ENCODE measurements at places on chromosomes 1 and 21. TPM values are rescaled to one million over a fixed set of nuclear protein-coding genes. Genes with fewer than 3 reads are reported as not detected.
A peak's percentile ranks its signal among the peaks of the same experiment; 100 is the strongest.

The ARL8A gene
- total RNA-seq = 56.5 TPM

The OLFML3 gene
- total RNA-seq = 0.64 TPM

The KIF1B gene
- total RNA-seq = 13.4 TPM

DNA sequence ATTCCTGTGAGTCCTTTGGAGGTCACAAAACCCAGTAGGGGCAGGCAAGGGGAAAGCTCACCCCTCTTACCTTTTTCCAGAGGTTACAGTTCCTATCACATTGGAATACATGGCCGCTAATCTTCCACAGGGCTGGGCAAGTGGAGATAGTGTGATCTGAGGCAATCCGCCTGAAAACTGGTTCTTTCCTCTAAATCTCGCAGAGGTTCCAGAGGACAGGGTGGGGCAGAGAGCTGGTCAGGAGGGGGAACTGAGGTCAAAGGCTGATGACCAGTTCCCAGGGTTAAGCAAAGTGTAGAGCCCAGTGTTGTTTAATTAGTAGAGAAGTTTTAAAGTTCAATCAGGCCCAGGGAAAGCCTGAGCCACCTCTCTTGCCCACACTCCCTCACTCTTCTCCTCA, at the start of gene SERPINC1:
TSS of gene SERPINC1 (minus strand) at position 179 of the 400 bp plus-strand sequence. CDS start at position 111, 68 bp downstream.
- DNase-seq = no peak

- DNase-seq = no peak
Measured at GRCh38 chr21:28216976-28217523, 775.6 kb downstream of the LTN1 start.

DNA sequence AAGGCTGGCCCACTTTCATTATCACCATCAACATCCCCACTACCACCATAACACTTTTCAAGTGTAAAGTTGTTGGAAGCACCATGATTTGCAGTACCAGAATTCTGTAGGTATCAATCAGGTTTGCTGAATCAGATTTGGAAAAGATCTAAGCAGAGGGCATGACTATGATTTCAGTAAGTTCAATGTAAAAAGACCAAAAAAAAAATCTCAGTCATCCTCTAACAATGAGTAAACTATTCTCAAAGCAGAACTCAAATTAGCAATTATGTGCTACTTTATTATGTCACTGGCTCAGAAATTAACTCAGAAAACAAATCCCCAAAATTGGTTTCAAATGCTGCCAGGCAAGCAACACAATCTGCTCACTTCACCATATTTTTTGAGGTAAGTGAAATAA, 187.8 kb upstream of the HP1BP3 start:
- no peak for DNase-seq

GRCh38 chr1:13543451-13544220, 29.8 kb upstream of the LRRC38 start:
- no peak for DNase-seq

DNA sequence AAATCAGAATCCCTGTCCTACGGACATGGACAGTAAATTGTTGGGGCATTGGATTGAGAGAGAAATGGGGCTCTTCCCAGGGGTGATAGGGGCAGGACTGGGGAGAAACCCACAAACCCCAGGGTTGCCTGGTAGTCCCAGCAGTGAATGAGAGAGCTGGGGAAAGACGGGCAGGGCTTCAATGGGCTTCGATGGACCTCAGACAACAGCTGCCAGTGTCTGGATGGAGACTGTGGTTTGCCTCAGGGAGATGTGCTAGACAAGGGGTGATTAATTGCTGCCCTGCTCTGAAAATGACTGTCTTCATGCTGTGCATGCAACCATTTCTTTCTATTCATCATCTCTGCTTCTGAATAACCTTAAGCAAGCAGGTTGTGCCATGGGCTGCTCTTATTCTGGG, 7.4 kb downstream of the GPR25 start:
- no peak for DNase-seq

DNA sequence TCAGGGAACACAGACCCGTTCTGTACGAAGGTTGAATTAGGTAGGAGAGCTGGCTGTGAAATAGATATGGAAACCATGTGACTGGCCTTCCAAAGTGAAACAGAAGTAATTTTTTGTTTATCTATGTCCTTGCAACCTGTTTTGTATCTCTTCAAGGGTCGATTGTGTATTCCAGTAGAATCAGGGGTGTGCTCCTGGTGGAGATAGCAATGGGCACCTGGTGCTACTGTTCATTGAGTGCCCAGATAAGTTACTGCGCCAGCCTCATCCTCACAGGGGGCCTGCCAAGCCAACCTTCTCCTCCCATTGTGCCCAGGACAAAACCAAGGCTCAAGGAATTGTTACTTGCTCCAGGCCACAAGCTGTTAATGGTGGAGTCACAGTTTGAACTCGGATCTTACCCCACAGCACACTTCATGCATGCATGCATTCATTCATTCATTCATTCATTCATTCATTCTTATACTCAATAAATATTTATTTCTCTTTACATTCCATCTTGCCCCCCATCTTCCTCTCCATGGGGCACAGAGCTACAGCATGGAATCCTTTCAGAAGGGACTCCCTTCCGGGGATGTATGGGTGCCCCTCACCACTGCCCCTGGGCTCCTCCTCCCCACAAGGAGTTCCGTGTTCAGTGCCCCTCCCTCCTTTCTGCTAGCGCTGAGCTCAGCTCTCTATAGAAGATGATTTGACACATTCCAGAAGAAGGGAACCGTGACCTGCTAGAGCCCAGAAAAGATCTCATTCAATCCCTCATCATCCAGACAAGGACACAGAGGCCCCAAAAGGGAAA, 24.0 kb downstream of the ADORA1 start:
- no peak for DNase-seq

DNA sequence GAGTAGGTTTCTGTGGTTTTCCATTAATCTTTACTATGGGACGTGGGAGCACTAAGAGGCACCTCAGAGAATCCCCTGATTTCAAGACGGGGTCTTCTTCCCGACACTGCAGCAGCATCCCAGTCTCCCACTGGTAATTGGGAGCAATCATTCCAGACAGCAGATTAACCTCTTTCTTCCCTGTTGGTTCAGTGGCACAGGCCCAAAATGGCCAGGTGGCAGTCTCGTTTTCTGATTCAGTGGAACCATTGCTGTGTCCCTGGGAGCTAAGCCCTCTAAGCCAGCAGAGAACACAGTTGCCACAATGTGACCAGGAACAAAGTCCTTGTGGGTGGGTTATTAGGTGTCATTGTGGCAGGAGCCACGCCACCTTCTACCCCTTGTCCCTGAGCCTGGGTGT, 342.1 kb downstream of the MATN1 start:
- peak; percentile 10 for DNase-seq

DNA sequence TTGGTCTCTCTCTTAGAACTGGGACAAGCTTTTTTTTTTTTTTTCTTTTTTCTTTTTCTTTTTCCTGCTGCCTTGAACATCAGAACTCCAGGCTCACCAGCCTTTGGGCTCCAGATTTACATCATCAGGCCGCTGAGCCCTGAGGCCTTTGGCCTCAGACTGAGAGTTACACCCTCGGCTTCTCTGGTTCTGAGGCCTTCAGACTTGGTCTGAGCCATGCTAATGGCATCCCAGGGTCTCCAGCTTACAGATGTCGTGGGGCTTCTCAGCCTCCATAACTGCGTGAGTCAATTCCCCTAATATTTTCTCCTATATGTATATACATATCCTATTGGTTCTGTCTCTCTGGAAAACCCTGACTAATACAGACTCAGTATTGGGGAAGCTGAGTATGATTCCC, 36.5 kb upstream of the RC3H1 start:
- no peak for DNase-seq

DNA sequence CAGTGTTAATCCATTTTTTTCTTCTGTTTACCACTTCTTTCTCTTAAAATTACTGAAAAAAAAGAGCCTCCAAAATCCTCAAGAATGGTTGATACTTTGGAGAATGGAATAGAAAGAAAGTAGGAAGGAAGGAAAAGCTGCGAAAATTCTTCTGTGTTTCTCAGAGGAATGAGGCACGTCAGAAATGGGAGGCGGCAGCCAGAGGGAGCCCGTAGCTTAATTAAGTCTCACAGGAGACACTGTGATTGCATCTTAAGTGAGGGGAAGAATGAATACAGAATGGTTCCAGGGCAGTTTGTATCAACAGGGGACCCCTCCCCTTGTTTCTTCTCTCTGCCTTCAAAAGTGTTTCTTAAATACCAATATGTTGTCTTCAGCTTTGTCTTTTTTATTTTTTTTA, 1099.5 kb downstream of the PLA2G4A start:
- DNase-seq = no peak

DNA sequence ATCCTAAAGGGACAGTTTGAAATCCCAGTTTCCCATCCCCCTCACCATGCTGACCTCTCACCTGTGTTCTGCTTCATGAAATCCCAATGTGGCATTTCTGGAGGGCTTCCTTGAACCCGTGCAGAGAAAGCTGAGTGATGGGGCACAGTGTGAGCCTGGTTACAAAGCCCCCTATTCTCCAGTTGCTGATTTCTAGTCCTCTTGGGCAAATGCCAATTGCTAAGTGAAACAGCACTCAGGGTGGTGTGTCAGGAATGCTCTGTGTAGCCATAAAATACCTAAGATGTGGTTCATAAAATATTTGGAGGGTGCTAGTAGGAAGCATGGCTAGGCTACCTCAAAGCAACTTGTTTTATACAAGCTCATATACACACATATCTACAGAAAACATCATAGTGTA, 32.0 kb downstream of the SUSD4 start:
- no peak for DNase-seq

DNA sequence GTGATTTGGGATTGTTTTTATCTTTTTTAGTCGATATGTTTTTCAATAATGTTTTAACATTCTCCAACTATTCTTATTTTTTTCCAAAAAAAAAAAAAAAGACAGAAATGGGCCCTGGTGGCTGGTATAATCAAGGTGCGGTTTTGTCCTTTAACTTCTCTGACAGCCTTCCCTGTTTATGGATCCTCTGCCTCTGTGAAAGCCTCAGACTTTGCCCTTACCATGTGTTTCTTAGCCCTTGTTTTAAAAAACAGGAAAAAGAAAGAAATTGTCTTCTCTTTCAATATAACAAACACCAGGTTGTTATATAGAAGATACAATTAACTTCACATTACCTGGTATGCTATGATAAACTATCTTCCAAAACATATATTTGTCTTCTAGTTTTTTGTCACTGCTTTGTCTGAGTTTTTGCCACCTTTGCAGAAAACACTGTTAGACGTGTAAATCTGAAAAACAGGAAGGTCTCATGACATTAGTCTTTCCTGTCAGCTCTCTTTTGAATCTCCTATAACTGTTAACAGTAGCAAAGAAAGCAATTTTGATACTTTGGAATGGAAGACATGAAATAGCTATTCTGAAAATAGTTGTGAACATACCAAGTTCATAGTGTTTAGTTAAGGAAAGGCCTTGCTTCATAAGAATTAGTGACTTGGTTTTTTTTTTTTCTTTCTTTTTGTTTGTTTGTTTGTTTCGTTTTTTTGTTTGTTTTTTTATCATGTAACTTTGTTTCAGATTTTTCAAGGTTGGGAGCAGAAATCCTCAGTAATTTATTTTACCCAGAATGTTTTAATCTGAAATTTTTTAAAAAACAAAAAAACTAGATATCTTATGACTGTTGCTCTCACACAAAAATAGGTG, 31.7 kb upstream of the CACYBP start:
- no peak for DNase-seq

GRCh38 chr1:229066591-229066990, 204.3 kb upstream of the RAB4A start:
- DNase-seq = no peak

GRCh38 chr1:233639611-233640010, 25.7 kb downstream of the KCNK1 start:
- no peak for DNase-seq

- DNase-seq = no peak
Measured at GRCh38 chr21:42376338-42376982, 10.1 kb upstream of the TFF1 start.

GRCh38 chr1:150150133-150151021, 661 bp downstream of the PLEKHO1 start:
- DNase-seq = no peak

DNA sequence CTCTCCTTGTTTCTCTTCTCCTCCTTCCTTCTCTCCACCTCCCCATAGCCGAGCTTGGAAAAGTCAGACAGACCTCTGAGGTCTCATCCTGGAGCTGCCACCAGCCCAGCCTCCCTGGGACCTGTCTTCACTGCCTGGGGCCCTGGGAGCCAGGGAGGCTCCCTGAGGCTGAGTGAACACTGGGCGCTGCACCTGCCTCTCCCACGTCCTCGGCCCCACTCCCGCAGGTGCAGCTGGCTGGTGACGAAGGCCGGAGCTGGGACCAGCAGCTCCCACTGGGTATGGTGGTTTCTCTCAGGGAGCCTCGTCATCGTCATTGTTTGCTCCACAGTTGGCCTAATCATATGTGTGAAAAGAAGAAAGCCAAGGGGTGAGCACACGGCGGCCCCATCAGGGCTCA, 5.3 kb downstream of the TNFRSF14 start:
- DNase-seq = no peak

- DNase-seq = no peak
Measured at GRCh38 chr1:30612536-30613065, 110.8 kb downstream of the MATN1 start.

All from activated naive CD8-positive, alpha-beta T cell treated with anti-CD3 and anti-CD28 coated beads, Interleukin-2, amount 10 ng/mL, durations not matched to agents 7 days and 5 days (primary cell).